T47D (cell line): ENCODE measurements at places on chromosomes 3 and 15.
A peak's percentile ranks its signal among the peaks of the same experiment; 100 is the strongest.

GRCh38 chr3:171833789-171834460 is 9.2 kb upstream of the TMEM212 start:
- no peak for DNase-seq

DNA sequence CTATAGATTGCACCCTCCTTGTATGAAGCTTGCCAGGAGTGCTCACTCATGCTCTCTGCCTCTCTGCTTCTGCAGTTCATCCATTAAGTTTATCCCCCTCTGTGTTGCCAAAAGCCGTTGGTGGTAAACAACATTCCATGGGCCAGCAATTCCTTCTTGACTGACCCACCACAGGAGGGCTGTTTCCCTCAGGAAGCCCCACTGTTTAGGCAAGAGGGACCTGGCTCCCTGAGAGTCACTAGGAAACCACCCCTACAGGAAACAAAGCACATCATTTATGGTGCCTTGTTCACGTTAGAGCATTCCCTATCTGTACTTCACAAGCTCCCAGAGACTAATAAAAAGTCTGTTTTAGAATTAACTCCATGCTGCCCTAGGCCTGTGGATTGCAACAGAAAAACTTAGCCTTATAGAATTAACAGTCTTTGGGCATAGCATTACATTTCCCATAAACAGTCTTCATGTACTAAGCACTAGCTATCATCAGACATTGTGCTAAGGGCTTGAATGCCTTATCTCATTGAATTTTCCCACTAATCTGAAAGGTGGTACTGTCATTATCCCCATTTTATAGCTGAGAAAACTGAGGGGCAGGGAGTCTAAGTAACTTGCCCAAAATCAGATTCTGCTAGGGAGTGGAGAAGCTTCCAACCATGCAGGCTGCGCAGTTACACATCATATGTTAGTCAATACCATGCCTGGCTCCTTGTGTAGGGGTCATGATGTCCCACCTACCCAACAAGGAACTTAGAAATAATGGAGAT is 149.9 kb downstream of the SHQ1 start:
- no peak for DNase-seq

GRCh38 chr15:57849317-57849716 is 142.8 kb downstream of the POLR2M start:
- no peak for DNase-seq

DNA sequence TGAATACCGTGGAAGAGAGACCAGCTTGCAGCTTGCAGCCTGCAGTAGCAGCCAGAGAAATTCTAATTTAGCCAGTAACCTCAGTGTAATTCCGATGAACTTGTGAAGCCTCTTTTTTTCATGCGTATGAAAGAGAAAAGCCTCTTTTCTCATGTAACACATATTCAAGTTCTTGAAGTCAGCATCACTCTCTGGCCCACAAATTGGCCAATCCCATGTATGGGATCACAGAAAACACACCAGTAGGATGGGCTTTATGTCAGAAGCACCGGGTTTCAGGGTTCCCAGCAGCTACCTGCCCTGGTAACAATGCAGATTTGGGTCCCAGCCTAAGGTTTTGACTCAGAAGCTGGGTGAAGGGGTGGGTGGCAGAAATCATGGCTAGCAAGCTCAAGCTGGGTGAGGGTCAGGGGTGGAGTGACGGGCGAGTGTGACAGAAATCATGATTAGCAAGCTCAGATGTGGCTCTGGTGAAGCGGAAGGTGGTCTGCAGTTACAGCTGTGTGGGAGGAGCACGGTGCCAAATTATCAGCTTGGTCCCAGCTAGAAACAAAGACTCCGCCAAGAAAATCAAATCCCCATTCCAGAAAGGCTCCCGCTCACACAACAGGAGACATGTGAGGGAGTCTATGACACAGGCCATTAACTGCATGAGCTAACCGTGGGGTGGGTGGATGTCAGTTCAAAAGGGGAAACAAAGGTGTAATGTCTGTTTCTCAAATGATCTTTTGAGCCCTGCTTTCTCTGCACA is 86.6 kb downstream of the SNRK start:
- DNase-seq = no peak

GRCh38 chr3:71926262-71926600 is 141.3 kb upstream of the PROK2 start:
- DNase-seq = peak; percentile 77

- DNase-seq = no peak
Observed at GRCh38 chr3:29773481-29773880, 492.6 kb downstream of the RBMS3 start.

GRCh38 chr15:96306321-96306720 is 24.2 kb upstream of the NR2F2 start:
- no peak for DNase-seq

- no peak for DNase-seq
Observed at GRCh38 chr15:55237219-55238130, 40.7 kb upstream of the RSL24D1 start.

- DNase-seq = no peak
Observed at GRCh38 chr3:188752850-188753249, 418.9 kb upstream of the TPRG1 start.

- no peak for DNase-seq
Observed at GRCh38 chr3:133058243-133058642, 20.1 kb downstream of the TMEM108 start.

DNA sequence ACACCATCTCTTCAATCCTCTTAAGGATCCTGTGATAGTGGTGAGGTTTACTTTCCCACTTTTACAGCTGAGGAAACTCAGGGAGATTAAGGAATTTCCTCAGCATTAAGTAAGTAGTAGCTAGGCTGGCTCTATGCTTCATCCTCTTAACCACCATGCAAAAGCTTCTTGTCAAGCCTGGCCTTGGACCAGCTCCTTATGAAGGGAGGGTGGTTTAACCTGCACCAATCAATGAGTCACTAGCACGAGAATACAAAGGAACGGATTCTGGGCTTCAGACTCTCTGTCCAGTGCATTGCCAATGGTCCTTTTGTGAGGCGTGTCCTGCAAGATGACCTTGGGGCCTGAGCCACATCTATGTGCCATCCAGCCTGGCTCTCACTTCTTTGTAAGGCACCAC is 202.0 kb upstream of the CFAP20DC start:
- DNase-seq = no peak

- DNase-seq = no peak
Observed at GRCh38 chr3:100875239-100875638, 118.0 kb downstream of the ABI3BP start.

GRCh38 chr15:44286814-44287452 is 1.6 kb upstream of the GOLM2 start:
- DNase-seq = no peak

GRCh38 chr3:66816090-66816761 is 181.9 kb upstream of the KBTBD8 start:
- DNase-seq = peak; percentile 63

DNA sequence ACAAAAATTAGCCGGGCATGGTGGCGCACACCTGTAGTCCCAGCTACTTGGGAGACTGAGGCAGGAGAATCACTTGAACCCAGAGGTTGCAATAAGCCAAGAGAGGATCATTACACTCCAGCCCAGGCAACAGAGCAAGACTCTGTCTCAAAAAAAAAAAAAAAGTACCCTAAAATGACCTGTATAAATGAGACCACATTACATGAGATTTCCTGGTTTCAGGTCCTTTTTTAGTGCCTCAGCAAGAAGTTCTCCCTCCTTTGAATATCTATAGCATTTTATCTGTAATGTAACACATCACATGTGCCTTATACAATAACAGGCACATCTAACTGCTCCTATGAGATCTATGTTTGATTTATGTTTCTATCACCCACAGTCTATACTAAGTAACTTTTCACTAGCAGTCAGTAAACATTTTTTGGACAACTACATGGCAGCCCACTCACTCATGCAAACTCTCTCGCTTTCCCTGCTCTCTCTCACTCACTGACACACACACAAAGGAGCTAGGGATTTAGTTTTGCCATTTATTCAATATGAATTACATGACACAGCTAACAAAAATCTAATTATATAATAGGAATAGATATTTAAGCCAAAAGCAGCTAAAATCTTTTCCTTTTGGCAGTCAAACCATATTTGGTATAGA is 34.1 kb downstream of the ADAM10 start:
- no peak for DNase-seq

- DNase-seq = peak; percentile 57
Observed at GRCh38 chr15:90174140-90174875, 26.8 kb upstream of the SEMA4B start.
